AG08396 (cell line): ENCODE measurements at places on chromosomes 4 and X.
A peak's percentile ranks its signal among the peaks of the same experiment; 100 is the strongest.

- DNase-seq = no peak
Measured at GRCh38 chrX:42686706-42687105, 91.3 kb downstream of the PPP1R2C start.

GRCh38 chrX:109874548-109874947, 128.4 kb upstream of the TMEM164 start:
- no peak for DNase-seq

- DNase-seq = peak; percentile 13
Measured at GRCh38 chrX:21738210-21738949, 19.5 kb downstream of the SMPX start.

DNA sequence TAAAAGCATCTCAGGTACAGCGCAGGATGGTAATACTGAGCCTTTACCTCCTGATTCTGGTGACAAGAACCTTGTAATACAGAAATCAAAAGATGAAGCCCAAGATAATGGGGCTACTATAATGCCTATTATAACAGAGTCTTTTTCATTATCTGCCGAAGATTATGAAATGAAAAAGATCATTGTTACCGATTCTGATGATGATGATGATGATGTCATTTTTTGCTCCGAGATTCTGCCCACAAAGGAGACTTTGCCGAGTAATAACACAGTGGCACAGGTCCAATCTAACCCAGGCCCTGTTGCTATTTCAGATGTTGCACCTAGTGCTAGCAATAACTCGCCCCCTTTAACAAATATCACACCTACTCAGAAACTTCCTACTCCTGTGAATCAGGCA, 3.2 kb downstream of the ZBTB33 start:
- no peak for DNase-seq

DNA sequence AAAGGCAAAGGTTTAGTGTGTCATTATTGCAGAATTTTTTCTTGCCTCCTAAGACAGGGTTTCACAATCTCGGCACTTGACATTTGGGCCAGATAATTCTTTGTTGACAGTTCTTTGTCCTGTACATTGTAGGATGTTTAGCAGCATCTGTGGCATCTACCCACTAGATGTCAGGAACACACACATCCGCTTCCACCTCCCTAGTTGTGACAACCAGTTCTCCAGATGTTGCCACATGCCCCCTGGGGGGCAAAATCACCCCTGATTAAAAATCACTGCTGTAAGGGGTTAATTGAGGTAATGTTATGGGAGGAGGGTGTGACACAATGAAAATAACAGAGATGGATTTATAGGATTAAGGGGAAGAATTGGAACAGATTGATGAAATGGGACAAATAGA, 75.3 kb downstream of the HMGB2 start:
- no peak for DNase-seq

- no peak for DNase-seq
Measured at GRCh38 chr4:149993030-149993429, 85.2 kb upstream of the DCLK2 start.

DNA sequence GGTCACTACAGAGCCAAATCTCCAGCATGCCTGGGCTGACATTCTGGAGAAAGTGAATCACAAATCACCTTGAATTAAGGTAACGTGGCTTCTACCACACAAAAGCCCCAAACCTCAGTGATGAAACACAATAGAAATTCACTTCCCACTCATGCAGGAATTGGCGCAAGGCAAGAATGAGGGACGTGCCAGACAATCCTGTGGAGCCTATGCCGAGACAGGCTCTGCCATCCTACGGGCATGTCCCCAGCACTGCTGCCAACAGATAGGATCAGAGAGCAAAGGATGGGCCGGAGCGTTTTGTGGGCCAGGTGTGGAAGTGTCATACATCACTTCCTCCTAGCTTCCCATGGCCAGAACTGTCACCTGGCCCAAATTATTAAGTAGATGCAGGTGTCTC, 118.0 kb downstream of the IRF2 start:
- DNase-seq = no peak

DNA sequence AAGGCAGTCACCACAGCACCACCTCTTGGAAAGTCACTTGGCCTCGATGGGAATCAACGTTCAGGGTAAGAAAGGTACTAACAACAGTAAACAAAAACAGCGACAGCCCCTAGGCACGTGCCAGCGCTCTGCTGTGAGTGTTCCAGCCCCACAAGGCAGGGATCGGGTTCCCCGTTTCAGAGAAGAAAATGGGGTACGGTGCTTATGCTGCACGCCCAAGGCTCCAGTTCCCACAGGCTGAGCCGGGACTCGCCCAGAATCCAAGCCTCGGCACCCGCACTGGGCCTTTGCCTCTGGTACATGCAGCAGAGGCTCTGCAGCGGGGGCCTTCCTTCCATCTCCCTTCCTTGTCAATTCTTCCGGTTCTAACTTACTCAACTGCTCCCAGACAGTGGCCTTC, 37.3 kb downstream of the WDR1 start:
- no peak for DNase-seq

DNA sequence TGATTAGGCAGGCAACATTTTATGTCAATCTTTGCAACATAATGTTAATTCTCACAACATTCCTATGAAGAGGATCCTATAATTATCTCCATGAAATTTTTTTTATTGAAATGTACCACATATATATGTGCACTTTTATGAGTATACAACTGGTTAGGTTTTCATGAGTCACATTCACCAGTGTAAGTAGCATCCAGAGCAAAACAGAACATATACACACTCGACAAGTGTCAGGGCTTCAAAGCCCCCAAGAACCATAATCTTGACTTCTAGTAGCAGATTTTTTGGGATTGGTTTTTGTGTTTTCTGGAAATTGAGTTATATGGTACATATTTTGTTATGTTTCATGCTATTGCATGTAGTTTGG, 62.4 kb downstream of the ARHGAP10 start:
- DNase-seq = no peak

GRCh38 chr4:126264839-126265238, 950.1 kb downstream of the FAT4 start:
- DNase-seq = no peak

- no peak for DNase-seq
Measured at GRCh38 chr4:3725936-3726870, 40.0 kb upstream of the ADRA2C start.

GRCh38 chr4:96675416-96675815, 835.5 kb downstream of the PDHA2 start:
- DNase-seq = no peak

DNA sequence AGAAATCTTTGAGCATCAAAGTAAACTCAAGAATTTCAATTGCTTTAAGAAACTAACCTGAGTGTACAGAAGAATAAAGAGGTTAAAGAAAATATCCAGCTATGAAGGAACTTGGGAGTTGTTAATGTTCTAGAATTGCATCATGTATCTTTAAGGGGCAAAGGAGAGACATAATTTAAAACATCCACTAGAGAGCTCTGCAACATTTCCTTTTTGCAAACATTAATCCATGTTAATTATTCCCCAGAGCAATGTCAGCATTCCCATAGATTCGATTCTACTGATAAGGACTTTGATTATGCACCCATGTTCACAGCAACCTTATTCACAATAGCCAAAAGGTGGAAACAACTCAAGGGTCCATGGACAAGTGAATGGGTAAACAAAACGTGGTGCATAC, 80.2 kb upstream of the SORBS2 start:
- no peak for DNase-seq

GRCh38 chr4:86594559-86595425, 677 bp downstream of the PTPN13 start:
- peak; percentile 74 for DNase-seq

DNA sequence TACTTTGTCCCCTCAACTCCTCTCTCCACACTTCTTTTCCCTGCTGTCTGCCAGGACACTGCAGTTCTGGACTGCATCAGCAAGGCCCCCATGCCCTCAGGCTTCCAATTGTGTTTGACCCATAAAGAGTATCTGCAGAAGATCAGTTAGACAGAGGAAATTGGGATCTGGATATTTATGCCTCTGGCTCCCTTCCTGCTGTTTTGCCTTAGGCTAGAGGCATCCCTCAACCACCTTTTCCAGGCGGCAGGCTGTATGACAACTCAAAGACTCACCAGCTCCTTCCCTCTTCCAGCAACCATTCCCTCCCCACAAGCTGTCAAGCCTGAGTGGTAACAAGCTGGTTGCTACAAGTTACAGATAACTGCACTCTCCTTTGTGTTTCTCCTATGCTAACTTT, 66.4 kb upstream of the NDP start:
- no peak for DNase-seq
